Small intestine (tissue), 16 donors: ENCODE measurements at places on chromosomes 6 and 20.

GRCh38 chr20:33685328-33686099, 671 bp downstream of the E2F1 start:
- DNase-seq = peak; percentile 82

DNA sequence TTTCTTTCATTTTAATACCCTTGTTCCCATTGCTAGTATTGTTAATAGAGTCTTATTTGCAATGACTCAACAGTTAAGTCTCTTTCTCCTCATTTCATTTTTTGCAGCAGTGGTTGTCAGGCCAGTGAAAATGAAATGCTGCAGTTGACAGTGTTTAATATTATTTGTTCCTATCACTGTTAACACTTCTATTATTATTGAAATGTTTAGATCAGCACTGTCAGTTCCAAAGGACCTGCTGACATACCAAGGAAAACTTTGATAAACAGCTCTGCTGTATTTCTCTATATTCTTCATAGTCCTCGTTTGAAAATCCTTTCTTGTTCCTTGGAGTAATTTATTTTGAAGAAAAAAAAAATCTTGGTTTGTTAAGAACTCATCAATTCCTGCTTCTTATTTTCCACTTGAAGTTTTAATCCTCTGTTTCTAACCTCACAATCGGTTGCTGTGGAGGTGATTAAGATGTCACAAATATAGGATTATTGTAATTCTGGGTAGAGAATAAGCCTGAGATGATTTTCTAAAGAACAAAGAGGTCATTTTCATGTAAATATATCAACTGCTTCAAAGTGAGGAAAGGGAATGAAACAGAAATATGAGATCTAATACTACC, 1065.9 kb upstream of the CITED2 start:
- no peak for DNase-seq

DNA sequence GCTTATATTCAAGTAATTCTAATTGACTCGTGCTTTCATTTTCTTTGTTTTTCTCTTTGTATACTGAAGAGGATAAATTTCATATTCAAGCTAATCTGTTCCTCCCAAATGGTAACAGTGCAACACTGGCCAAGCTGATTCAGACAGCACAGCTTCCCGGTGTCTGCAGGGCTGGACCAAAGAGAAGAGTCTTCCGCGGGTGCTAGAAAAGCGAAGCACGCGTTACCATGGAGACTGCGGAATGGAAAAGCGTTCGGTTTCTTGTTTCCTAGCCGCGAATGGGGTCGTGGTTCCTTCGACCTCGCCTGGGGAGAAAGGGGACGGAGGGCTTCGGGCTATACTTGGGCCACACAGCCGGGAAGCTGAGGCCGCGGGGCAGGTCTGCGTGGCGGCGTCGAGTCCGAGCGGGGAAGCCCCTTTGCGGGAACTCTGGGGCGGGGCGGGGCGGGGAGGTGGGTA, 6.2 kb upstream of the ZNF311 start:
- peak; percentile 56 for DNase-seq

DNA sequence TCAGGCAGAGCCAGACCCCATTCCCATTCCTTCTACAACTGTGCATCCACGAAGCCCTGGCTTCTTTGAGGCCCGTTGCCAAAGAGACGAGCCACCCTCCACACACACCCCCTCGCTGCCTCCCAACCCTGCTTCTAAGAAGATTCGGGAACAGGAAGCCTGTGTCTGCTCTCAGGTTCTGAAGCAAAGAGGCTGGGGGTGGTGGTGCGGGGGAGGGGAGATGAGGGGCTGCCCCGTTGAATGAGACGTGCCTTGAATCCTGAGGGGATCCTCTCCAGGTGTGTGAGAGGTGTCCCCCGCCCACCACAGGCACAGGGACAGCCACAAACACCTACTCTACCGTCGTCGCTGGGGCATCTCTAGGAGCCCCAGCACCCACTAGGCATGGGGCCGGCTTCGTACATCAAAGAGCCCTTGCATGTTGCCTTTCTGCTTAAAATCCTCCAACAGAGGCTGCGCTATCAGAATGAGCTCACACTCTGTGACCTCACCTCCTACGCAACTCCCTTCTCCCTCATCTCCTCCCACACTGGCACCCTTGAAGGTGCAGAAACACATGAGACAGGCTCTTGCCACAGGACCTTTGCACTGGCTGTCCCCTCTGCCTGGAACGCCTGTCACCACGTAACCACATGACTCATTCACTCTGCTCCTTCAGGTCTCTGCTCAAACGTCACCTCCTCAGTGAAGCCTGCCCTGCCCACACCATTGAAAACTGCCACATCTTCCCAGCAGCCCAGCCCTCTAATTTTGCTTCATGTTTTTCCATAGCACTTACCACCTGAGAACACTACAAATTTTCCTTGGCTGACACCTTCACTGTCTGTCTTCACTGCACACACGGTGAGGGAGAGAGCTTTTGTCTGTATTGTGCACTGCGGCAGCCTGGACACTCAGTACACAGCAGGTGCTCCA, 58.5 kb downstream of the PREX1 start:
- DNase-seq = no peak

DNA sequence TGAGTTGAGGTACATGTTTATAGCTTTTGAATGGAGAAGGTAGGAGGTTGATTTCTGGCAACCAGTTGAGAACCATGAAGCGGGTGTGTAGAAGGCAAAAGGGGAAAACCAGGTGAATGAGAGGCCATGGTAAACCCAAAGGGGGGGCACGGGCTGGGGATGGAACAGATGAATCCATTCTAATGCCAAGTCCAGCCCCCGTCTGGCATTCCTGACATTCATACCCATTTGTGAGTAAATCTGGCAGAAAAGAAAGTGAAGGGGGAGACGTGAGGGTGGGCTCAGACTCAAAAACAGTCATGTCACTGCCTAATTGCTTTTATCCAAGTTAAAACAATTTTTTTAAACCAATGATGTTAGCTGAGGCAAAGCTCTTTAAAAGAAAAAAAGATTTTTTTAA, 172.8 kb upstream of the QKI start:
- DNase-seq = no peak

DNA sequence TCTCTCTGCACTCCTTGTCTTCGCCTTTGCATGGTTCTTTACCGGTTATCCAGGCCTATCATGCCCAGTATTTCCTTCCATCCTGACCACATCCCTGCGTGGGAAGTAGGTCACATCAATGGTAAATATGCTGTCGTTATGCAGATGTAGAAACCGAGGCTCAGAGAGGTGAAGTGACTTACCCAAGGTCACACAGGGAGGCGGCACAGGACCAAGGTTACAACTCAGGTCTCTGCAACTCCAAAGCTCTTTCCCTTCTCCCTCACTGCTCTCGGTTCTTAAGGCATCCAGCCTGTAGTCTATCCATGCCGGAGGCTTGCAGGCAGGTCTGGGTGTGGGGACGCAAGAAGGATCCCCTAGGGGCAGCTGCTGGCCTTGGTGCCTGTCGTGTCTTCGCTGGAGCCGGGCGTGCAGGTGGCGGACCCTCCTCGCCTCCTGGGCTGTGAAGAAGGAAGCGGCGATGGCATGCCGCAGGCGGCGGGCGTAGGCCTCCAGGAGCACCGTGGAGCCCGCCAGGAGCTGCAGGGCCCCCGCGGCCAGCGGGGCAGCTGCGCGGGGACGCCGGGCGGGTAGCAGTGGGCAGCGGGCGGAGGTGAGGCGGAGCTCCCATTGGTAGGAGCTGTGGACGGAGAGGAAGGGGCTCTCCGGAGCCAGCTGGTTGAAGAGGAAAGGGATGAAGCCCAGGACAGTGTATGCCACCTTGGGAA, 9.1 kb downstream of the OCSTAMP start:
- DNase-seq = no peak

GRCh38 chr6:139834232-139834631, 459.8 kb upstream of the CITED2 start:
- no peak for DNase-seq

GRCh38 chr20:1119128-1119505, 715 bp downstream of the PSMF1 start:
- peak; percentile 17 for DNase-seq

GRCh38 chr6:137282254-137282653, 63.1 kb upstream of the IFNGR1 start:
- no peak for DNase-seq

- no peak for DNase-seq
Observed at GRCh38 chr6:100775667-100776066, 105.5 kb downstream of the ASCC3 start.

- no peak for DNase-seq
Observed at GRCh38 chr20:50550531-50550930, 40.3 kb downstream of the PTPN1 start.

- DNase-seq = peak; percentile 50
Observed at GRCh38 chr6:116847227-116847626, 18.3 kb upstream of the GPRC6A start.

DNA sequence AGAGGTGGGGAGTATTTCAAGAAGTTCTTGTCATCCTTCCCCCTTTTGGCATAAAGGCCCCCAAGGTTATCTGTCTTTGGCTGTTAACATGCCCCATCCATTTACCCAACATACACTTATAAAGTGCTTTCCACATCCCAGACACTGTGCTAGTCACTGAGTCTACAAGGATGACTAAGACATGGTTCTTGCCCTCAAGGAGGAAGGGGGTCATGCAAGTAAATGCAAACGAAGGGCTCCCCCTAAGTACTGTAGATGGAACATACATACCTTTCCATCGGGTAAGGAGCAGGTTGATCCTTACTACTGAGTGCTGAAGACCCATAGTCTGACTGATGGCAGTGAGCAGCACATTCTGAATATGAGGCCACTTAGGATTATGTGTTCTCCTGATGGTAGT, 38.3 kb downstream of the HECA start:
- peak; percentile 8 for DNase-seq

DNA sequence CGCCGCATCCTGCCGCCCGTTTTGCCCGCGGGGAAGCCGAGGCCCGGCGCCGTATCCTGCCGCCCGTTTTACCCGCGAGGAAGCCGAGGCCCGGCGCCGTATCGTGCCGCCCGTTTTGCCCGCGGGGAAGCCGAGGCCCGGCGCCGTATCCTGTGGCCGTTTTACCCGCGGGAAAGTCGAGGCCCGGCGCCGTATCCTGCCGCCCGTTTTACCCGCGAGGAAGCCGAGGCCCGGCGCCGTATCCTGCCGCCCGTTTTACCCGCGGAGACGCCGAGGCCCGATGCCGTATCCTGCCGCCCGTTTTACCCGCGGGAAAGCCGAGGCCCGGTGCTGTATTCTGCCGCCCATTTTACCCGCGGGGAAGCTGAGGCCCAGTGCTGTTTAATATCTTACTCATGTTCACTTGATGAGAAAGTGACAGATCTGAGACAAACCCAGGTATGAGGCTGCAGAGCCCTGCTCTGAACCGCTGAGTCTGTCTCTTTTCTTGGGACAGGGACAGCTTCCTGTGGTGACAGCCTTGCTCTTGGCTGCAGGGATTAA, 129.4 kb downstream of the CDH26 start:
- DNase-seq = no peak

DNA sequence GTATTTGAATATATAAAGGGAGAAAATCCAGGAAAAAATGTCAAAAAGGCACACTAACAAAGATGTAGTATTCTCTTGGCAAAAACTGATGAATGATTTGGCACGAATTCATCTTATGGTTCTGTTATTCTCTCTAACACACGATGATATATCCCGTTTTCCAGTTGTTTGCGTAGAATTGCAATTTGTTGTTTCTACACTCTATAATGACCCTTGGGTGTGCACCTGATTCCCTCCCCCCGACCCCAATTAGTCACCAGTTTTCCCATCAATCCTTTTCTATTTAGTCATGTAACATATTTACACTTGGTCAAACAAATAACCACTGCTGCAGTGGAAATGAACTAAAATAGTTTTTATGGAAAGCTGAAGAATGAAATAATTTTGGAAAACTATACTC, 1.5 kb upstream of the ARID1B start:
- no peak for DNase-seq

DNA sequence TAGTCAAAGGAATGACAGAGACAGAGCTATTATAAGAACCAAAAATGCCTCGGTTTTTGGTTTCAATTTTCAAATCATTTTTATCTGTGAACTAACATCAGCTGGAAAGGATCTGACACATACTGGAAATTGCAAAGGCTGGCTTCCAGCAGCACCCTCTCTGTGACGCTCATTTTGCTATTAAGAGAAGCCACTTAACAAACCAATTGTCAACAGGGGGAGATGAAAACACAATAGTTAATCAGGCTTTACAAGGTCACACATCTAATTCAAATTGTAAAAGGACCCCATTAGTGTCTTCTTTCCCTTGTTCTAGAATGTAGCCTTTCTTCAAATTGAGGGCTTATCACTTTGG, 160.5 kb downstream of the TFAP2B start:
- DNase-seq = no peak

GRCh38 chr20:2386516-2387179, 5.9 kb downstream of the TGM6 start:
- DNase-seq = no peak

GRCh38 chr6:150516199-150516598, 83.5 kb upstream of the PLEKHG1 start:
- DNase-seq = no peak

DNA sequence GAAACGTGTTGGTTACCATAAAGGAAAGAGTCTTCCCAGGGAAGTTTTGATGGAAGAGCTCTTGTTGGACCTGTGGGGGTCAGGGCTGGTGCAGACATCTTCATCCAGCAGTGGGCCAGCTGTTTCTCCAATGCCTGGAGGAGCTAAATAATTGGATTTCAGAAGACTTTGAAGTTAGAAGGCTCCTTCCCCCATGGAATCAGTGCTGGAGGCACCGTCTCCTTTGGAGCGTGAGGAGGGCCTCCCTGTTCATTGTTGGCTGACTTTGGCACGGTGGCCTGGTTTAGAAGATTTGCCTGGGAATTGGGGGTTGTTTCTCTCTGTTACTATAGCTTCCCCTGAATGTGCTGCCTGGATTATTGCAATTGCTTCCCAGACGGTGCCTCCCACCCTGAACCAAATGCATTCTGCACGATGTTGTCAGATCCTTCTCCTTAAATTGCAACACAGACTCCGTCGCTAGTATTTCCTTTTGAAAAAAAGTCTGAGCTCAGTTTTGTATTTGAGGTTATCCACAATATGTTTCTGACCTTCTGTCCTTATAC, 27.7 kb upstream of the KCNG1 start:
- no peak for DNase-seq

DNA sequence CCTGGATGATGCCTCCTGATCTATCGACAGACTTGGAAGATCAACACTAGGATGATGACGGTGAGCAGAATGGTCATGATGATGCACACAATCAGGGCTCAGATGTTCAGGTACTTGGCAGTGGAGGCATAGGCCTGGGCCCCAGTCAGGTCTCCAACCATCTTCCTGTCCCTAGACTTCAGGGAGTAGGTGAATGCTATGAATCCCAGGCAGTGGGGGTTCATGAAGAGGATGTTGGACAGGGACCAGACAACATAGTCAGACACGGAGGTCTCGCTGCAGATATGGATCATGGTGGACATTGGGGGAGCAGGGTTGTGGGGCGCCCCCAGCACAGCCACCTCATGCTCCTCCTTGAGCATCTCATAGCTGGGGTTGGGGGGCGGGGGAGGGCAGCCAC, 27.5 kb downstream of the HLA-F start:
- DNase-seq = no peak

GRCh38 chr6:73123632-73124329, 101.5 kb downstream of the KHDC1L start:
- DNase-seq = no peak

DNA sequence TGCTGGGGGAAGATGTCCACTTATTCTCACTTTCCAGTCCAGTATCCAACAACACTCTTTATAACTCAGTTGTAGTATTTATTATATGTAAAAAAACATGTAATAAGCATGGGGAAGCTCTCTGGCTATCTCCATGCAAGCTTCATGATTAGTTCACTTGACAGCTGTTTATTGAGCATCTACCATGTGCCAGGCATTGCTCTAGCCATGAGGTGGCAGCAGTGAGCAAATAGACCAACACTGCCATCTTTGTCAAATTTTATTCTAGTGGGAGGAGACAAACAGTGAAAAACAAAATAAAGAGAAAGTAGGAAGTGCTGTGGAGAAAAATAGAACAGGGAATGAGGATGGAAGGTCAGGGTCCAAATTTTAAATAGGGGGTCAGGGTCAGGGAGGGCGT, 131.8 kb downstream of the CFAP61 start:
- no peak for DNase-seq
